Stimulated activated naive CD4-positive, alpha-beta T cell (primary cell): ENCODE measurements at places on chromosomes 1 and 21.

GRCh38 chr1:203289281-203289981, 15.9 kb upstream of the BTG2 start:
- DNase-seq: peak; percentile 88

DNA sequence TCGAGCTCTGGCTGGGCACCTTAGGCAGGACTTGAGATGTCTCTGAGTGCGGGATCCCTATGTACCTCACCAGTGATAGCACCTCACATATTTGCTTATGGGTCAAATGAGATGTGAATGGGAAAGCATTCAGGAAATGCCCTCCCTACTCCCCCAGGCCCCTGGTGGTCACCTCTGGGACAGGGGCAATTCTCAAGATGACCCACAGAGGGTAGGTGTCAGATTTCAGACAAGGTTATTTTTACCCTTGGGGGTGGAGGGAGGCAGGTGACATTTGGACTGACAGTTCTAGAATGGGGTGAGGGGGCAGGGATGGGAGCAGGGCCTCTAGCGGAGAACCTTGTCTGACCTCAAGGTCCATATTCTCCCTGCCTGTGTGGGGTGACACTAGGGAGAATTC, 27.1 kb downstream of the ACOT11 start:
- no peak for DNase-seq

DNA sequence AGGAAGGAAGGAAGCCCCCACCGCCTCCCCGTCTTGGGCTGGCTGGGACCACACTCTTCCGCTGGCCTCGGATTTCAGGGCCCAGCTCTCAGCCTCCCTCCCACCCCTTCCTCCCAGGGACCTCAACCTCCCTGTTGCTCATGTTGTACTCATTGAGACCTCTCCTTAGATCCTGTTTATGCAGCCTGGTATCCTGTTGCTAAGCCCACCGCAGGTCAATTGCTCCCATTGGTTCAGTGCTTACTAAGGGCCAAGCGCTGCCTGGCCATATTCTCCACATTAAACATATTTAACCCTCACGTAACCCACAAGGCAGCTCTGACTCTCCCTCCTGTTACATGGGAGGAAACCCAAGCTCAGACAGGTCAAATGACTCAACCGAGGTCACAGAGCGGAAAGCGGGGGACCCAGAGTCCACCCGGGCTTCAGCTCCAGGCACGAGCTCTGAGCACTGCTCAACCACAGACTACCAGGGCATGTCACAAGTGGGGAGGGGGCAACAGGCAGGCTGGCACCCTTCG, 23.2 kb upstream of the H6PD start:
- DNase-seq: no peak

GRCh38 chr1:204408074-204408507, 3.5 kb downstream of the PPP1R15B start:
- DNase-seq: peak; percentile 32

GRCh38 chr1:214402613-214403083, 121.7 kb downstream of the SMYD2 start:
- no peak for DNase-seq

- DNase-seq: no peak
Measured at GRCh38 chr21:44949161-44949778, 9.4 kb downstream of the SLX9 start.

DNA sequence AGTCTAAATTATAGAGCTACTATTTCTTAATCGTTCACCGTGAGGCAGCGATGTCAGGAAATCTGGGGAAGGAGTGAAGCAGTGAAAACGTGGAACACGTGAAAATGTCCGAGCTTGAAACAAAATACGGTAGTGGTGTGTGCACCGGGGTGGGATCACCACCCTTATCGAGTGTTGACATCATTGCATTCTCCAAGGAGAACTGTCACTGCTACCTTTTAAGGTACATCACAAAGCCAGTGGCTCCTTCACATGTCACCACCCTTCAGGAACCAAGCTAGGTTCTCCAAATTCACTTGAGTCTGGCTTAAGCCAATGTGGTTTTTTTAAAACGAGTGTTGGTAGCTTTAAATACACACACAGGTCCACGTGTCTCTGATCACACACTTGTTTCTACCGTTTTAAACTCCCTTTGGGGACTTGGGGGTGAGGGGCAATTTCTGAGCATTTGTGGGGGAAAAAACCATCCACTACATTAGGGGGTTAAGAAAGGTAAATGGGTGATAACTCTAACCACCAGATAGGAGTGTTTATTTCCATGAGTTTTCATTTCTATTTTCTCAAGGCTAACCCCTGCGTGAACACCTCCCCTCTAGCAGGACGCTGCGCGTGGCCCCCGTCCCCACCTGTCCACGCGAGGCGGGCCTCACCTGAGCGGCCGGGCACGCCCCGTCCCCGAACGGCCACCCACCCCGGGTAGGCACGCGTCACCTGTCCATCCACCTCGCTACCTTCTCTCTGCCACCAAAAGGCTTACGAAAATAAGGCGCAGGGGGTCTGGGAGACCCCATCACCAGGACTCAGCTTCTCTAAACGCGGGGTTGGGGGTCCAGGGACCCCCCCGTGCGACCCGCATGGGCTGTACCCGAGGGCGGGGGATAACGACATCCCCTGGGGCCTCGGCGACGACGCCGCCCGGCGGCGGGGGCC, 978 bp downstream of the PRDM15 start:
- peak; percentile 51 for DNase-seq

- DNase-seq: no peak
Measured at GRCh38 chr1:217524787-217525520, 105.9 kb downstream of the GPATCH2 start.

- no peak for DNase-seq
Measured at GRCh38 chr1:41738475-41738874, 180.2 kb downstream of the HIVEP3 start.

GRCh38 chr21:45554477-45555175, 12.4 kb upstream of the SLC19A1 start:
- DNase-seq: peak; percentile 83

- DNase-seq: no peak
Measured at GRCh38 chr1:71147637-71148360, 67.0 kb upstream of the ZRANB2 start.

DNA sequence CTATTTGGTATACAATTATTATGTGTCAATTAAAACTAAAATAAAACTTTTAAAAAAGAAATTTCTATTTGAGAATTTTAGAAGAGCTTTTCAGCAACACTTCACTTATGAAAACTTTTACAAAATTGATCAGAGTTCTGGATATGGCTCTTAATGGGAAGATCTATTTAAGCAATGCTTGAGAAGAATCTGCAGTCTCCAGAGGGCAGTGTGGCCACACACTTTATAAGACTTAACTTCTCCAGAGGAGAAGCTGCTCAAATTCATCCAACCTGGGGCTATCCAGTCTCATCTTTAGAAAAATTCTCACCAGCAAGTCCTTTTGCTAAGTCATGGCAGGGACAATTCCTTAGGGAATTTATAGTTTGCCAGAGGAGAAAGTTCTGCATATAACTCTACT, 25.2 kb upstream of the AGO1 start:
- no peak for DNase-seq

DNA sequence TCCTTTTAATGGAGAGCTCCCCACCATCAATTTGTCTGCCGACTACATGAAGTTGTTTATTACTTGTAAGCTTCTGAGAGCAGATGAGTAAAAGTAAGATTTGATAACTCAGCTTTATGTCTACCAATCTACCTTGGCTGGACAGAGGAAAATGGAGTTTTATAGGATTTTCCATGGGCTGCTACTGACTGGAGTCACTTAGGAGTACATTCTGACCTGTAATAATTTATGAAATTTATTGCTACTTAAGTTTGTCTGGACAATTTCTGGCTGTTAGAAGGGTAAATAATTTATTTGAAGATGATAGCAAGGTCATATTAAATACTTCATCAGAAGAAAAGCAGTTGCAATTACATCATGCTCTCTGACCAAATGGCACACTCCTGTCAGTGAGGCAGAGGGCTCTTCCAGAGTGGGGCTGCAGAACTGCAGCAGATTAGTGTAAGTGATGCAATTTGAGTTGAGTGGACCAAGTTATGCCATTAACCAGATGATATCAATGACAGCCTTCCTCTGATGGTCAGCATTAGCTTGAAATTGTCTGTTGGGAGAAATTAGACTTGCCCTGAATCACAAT, 736.7 kb upstream of the PTBP2 start:
- DNase-seq: no peak

GRCh38 chr1:167489571-167490340, 28.6 kb downstream of the CD247 start:
- DNase-seq: peak; percentile 54

DNA sequence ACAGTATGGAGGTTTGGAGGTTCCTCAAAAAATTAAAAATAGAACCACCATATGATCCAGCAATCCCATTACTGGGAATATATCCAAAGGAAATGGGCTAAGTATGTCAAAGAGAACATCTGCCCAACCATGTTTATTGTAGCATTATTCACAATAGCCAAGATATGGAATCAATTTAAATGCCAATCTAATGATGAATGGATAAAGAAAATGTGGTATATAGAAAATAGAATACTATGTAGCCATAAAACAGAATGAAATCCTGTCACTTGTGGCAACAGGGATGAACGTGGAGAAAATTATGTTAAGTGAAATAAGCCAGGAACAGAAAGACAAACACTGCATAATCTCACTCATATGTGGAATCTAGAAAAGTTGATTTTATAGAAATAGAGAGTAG, 201.7 kb upstream of the AJAP1 start:
- no peak for DNase-seq

- DNase-seq: no peak
Measured at GRCh38 chr1:186845576-186846210, 16.9 kb downstream of the PLA2G4A start.

DNA sequence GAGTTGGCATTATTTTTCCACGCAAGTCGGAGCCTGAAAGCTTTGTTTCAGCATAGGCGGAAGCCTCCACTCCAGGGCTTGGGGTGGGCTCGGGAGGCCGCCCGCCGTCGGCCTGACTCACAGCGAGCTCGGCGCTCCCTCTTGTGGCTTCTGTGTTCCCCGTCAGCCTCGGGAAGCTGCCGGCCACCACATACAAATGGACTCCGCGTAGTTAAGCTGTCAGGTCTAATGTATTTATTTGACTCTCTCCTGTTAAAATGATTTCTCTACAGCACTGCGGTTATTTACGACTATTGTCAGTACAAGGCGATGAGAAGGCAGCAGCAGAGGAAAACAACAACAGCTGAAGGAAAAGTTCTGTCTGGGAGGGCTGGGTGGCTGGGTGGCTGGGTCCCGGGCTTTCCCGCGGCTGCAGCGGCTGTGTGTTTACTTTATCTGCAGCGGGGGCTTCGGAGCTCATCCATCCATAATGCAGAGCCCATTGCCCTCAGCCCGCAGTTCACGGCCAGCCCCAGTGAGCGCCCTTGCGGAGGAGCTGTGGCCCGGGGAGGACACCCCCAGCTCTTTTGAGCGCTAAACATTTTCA, 375.7 kb upstream of the CAMK1G start:
- no peak for DNase-seq

- DNase-seq: no peak
Measured at GRCh38 chr1:28126783-28127490, 38.5 kb upstream of the EYA3 start.

DNA sequence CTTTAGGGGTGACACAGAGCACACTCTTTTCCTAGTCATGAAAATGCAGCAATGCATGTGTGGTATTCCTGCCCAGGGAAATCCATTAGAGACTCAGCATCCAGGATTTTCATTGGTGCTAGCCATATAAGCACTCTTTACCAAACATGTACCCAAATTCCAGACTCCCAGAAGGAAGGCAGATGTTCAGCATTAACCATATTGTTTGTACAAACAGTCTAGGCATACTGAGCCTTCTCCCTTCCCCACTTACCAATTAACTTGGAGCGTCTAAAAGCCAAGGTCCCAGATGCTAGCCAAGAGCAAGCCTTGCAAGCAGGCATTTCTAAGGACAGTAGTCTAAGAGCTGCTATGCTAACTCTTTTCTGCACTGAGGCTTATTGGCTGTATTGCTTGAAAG, 27.9 kb downstream of the ZBED6 start:
- DNase-seq: no peak

GRCh38 chr1:31689854-31690253, 14.0 kb downstream of the COL16A1 start:
- DNase-seq: no peak

- no peak for DNase-seq
Measured at GRCh38 chr1:94245747-94246438, 8.5 kb upstream of the ARHGAP29 start.

DNA sequence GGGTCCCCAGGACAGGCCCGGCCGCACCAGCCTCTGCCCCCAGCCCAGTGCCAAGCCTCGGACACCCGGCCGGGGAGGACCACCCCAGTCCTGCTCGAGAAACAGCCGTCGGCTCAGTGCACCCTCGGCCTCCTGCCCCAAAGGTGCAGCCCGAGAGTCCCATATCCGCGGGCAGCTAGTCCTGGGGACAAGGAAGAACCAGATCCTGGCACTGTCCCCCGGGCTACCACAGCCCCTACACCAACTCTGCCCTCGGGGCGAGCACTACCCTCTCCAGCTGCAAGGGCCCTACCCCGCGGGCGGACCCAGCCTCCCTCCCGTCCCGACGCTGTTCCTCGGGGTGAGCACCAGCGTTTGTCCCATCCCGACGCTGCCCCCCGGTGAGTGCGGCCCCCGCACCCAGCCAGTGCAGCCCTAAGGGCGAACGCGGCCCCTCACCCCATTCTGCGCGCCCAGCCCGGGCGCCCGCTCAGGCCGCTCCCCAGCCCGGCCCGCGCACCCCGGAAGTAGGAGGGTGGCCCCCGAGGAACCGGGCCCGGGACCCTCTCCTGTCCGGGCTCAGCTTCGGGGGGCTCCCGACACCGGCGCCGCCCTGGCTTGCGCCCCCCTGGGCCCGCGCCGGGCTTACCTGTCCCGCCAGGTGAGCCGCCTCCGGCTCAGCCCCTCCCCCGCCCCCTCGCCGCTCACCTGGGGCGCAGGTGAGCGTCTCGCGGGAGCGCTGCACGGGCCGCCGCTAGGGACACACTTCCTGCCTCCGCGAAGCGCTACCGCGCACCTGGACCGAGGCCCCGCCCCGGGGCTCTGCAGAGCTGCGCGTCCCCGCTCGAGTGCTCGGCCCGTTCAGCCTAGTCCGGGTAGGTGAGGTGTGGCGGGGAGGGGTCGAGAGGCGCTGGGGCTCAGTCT, at the start of gene KDF1:
TSS of gene KDF1 (minus strand) at position 747 of the 903 bp plus-strand sequence. CDS start 8,088 bp downstream, outside the sequence.
- peak; percentile 66 for DNase-seq

DNA sequence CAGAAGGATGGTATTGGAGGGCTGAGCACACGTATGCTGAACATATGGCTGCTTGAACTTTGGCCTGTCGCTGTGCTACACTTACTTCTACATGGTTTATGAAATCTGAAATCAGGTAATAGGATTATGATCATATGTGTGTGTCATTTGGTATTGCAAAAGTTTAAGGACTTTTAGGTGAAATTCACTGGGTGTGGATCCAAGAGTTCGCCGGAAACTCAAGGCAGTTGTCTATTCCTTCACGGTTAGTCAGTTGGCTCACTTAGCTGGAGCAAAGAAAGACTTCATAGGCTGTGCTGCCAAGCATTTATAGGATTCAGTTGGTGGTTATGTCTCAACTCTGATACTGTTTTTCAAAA, 927 bp downstream of the UAP1 start:
- peak; percentile 44 for DNase-seq
